Hair follicle dermal papilla cell (primary cell): ENCODE measurements at places on chromosomes 1 and 21. TPM values are rescaled to one million over a fixed set of nuclear protein-coding genes. Genes with fewer than 3 reads are reported as not detected.

ZBED6 gene
- 34.4 and 55.2 TPM in 2 replicates for total RNA-seq

FAF1 gene
- 55.3 and 72.3 TPM in 2 replicates for total RNA-seq

ZZZ3 gene
- total RNA-seq = 97.0 and 109 TPM in 2 replicates

COL9A2 gene
- 2.7 and 4.4 TPM in 2 replicates for total RNA-seq

GART gene
- total RNA-seq = 66.9 and 75.9 TPM in 2 replicates
